Stimulated activated CD4-positive, alpha-beta T cell treated with anti-CD3 and anti-CD28 coated beads, Interleukin-2, amount 100 ng/mL, for 48 hours (primary cell): ENCODE measurements at places on chromosomes 5 and 9.

DNA sequence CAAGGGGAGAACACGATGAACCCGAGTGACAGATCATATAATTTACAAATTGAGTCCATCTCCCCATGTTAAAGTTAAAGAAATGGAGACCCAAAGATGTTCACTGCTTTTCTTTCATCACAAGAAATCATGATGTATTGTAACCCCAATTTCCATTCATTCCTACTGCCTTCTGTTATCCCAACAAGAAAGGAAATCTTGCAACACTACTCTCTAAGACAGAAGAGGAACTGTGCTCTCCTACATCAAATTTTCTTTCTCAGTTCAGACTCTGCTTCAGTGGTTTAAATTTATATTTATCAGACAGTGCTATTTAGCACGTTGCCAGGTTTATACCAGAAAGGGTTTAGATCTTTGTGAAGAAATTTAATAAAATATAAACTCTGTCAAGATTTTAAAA lies 83.8 kb upstream of the RASA1 start:
- DNase-seq: no peak

GRCh38 chr9:82721593-82721992 lies 341.3 kb downstream of the RASEF start:
- DNase-seq: no peak

DNA sequence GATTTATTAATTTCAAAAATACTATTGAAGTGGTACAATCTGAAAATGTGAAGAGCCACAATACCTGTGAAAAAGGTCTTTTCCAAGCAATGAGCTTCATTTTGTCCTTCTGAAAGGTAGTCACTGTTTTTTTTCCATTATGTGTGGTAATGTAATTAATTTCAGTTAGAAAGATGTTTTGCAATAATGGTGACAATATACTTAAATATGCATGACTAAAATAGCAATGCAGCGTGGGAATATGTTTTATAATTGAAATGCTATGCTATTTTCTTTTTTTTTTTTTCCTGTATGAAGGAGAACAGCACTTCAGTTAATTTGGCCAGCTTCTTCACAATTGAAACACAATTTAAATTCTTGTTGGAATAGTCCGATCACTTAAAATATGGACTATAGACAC lies 41.9 kb downstream of the NPR3 start:
- no peak for DNase-seq

DNA sequence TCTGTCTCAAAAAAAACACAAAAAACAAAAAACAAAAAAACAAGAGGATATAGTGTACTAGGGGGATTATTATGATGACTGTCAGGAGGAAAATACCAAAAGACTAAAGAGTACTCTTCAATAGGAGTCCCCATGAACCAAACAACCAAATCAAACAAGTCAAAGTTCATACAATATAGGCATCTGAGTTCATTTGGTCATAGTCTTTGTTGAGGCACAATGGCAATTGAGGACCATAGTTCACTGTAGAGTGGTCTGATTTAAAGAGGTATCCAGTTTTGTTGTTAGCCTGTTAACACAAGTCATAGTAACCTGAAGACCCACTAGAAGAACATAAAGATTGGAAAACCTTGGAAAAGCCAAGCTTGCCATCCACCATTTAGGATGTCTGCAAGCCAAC lies 11.3 kb upstream of the UBTD2 start:
- no peak for DNase-seq
